Fibroblast of skin of left biceps (primary cell): ENCODE measurements at places on chromosomes 7 and 10.

- DNase-seq, result no peak
These were observed 210.2 kb downstream of the TAX1BP1 start for GRCh38 chr7:27950123-27950522.

GRCh38 chr7:22452142-22452959 lies 47.6 kb downstream of the STEAP1B start:
- no peak for DNase-seq

GRCh38 chr10:132990684-132991545 lies 48.5 kb upstream of the CFAP46 start:
- no peak for DNase-seq

- no peak for DNase-seq
These were observed 197.4 kb upstream of the KLF14 start for GRCh38 chr7:130931423-130931822.

DNA sequence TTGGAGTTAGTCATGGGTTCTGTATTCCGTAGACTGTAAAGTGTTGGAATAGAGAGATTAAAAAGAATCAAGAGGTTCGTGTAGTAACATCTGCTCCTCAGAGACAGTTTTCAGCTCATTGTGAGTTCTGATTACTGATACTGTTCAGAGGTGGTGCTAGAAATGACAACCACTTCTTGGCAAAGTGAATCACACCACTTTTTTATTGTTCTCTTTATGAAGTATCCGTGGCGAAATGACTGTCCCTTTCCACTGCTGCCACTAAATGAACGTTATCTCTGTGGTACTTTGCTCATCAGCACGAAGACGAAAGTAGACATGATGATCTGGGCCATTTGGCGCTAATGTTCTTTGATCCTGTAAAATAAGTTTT lies 860 bp downstream of the RPP30 start:
- no peak for DNase-seq

DNA sequence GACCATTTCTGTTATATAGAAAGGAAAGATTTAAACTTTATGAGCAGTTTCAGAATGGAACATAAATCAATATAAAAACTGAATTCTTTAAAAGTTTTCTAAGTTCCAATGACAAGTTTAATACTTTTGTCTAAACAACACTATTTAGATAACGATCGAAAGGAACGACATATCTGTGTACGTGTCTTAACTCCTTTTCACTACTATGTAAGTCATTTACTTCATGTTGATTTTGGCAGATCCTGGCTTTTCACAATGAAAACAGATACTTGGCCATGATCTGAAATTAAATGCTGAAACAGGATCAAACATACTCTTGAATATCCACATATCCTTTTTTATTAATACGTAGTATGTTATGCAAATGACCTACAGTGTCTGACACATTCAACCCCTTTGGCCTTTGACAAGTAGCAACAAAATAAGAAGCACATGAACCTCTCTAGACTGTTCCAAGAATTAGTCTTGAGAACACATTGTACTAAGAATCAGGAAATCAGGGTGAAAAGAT lies 41.9 kb downstream of the RNLS start:
- no peak for DNase-seq

GRCh38 chr10:98138031-98138430 lies 3.6 kb downstream of the R3HCC1L start:
- DNase-seq, result no peak
